ENCODE measurements at places on chromosomes 2 and 18.

DNA sequence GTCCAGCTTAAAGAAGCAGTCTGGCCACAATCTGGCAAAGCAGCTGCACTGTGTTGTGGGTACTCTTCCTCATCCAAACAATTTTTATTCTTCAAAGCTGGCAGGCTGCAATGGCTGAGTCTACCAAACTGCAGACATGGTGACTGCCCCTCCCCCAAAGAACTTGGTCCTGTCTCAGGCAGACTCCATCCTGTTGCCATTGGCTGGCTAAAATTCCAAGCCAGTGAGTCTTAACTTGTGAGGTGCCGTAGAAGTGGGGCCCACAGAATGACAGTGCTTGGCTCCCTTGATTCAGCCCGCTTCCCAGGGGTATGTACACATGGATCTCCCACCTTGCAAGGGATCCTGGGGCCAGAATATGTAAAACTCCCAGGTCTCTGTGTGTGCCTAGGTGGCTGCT is 14.5 kb upstream of the NXPH2 start:
- DNase-seq: no peak

DNA sequence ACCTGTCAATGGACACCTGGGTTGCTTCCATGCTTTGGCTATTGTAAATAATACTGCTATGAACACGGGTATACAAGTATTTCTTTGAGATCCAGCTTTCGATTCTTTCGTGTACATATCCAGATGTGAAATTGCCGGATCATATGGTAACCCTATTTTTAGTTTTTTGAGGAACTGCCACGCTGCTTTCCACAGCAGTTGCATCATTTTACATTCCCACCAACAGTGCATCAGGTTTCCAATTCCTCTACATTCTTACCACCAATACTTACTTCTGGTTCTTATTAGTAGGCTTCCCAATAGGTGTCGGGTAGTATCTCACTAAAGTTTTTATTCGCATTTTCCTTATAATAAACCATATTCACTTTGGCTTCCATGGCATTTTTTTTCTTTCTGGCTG is 69.6 kb downstream of the PID1 start:
- DNase-seq: no peak

DNA sequence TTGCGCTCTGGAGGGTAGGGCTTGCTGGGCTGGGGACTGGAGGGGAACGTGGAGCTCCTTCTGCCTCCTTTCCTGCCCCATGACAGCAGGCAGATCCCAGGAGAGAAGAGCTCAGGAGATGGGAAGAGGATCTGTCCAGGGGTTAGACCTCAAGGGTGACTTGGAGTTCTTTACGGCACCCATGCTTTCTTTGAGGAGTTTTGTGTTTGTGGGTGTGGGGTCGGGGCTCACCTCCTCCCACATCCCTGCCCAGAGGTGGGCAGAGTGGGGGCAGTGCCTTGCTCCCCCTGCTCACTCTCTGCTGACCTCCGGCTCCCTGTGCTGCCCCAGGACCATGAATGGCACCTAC is 4.3 kb downstream of the GPR35 start:
- DNase-seq: no peak

- DNase-seq: peak; percentile 20
These were observed 126.6 kb upstream of the PDE1A start for GRCh38 chr2:182553483-182553882.

DNA sequence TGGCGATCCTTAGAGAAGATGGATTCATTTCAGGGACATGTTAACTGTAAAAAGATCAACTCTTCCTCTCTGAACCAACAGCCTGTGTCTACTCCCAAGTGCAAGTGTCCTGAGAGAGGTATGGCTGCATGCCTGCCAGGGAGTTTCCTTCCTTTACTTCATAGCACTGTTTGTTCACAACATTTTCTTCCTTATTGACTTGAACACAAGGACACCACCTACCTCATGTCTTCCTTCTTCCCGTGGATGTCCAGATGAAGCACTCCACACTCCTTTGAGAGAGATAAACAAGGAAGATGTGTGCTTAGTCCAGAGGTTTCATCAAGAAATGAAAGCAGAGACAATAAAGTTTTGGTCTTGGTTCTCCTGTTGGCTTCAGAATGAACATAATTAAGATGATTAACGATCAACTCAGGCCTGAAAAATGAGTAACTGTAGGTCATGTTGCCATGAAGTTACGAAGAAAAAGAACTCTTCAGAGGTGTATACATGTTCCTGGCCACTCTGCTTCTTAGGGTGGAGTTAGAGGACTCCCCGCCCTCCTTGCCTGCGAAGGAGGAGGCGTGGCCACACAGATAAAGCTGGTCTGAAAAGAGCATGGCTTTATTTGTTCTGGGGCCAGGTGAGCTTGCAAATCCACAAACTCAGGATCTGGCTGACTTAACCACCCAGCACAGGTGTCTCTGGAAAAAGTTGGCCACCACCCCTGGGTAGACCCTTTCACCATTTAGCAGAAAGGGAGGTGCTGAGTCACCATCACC is 155.0 kb upstream of the KCTD1 start:
- no peak for DNase-seq

GRCh38 chr18:68177807-68178702 is 536.9 kb downstream of the TMX3 start:
- DNase-seq: no peak

- no peak for DNase-seq
These were observed 146.7 kb downstream of the PDE1A start for GRCh38 chr2:182280118-182280517.

GRCh38 chr2:64331114-64331645 is 122.8 kb upstream of the LGALSL start:
- no peak for DNase-seq

DNA sequence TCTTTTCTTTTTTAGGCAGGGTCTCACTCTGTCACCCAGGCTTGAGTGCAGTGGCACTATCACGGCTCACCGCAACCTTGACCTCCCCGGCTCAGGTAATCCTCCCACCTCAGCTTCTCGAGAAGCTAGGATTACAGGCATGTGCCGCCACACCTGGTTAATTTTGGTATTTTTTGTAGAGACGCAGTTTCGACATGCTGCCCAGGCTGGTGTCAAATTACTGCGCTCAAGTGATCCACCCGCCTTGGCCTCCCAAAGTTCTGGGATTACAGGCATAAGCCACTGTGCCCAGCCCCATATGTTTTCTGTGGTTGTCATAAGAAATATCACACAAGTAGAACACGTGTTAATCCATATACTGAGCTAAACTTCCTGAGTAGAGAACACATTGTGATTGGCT is 14.6 kb downstream of the ENOSF1 start:
- no peak for DNase-seq

Data from GM06990 (cell line).